Osteocyte (in vitro differentiated cells): ENCODE measurements at places on chromosomes 12 and 14.

- no peak for DNase-seq
Measured at GRCh38 chr12:102812344-102812743, 104.7 kb downstream of the PAH start.

DNA sequence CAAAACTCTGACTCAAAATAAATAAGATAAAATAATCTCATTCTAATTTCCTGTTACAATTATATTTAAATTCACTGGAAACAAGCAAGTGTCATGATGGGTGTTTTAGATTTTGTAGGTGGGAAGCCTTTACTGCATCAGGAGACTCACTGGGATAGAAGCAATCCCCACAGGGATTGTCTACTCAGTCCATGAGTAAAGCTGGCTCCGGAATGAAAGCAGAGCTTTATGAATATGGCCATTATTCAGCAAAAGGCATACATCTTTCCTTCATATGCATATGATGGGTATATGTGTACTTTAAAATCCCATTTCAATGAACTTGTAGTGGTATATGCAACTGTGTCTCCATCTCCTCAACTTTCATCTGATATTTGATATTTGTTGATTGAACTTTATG lies 25.4 kb upstream of the PPM1H start:
- DNase-seq: no peak

- no peak for DNase-seq
Measured at GRCh38 chr12:94644141-94644979, 6.0 kb downstream of the TMCC3 start.

GRCh38 chr14:92400579-92401444 lies 77.8 kb downstream of the SLC24A4 start:
- no peak for DNase-seq

GRCh38 chr14:54909817-54910558 lies 7.4 kb upstream of the GCH1 start:
- no peak for DNase-seq

- DNase-seq: no peak
Measured at GRCh38 chr12:129193263-129193871, 340.1 kb downstream of the GLT1D1 start.

DNA sequence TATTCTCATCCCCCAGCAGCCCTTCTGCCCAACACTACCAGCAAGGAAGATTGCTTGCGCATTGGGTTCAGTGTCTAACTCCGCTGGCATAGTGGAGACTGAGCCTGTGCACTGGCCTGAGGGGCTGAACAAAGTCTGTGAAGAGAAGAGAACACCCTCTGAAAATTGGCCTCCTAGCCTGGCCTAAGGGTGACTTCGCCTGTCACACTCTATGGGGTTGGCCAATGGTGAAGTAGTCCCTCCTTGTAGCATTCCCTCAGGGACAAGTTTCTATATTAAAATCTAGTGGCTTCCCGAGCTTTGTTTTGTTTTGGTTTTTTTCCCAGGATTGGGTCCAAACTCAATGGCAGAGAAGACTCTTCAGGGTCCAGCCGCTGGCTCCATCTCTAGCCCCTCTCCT lies 49.1 kb upstream of the DAAM1 start:
- no peak for DNase-seq

- DNase-seq: no peak
Measured at GRCh38 chr14:97544571-97544970, 747.4 kb downstream of the VRK1 start.

DNA sequence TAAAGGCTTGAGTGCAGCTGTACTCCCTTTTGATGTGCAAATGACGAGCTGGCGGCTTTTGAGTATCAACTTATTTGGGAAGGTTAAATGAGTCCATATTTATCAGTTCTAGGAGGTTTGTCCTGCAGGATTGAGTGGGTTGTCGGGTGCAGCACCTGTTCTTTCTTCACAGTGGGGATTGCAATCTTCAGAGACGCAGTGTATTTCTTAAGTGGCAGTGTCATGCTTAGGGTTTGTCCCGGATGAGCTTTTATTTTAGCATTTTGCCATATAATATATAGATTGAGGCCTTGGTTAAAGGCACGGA lies 1.2 kb downstream of the FUT8 start:
- no peak for DNase-seq

DNA sequence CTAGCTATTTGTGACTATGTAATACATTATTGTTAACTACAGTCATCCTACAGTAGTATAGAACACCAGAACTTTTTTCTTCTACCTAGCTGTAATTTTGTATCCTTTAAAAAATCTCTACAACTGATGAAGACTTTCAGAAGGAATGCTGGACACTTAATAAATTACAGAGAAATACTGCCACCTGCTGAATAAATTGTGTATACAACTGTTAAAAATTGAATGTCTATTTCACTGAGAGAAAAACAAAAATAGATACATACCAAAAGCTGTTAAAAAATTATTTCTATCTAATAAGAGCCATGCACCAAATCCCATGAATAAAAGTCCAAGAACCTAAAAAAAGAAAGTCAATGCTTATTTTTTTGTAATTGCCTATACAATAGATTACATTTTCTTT lies 6.6 kb downstream of the TSPAN19 start:
- no peak for DNase-seq

- no peak for DNase-seq
Measured at GRCh38 chr12:57000393-57000792, 6.0 kb downstream of the ZBTB39 start.

DNA sequence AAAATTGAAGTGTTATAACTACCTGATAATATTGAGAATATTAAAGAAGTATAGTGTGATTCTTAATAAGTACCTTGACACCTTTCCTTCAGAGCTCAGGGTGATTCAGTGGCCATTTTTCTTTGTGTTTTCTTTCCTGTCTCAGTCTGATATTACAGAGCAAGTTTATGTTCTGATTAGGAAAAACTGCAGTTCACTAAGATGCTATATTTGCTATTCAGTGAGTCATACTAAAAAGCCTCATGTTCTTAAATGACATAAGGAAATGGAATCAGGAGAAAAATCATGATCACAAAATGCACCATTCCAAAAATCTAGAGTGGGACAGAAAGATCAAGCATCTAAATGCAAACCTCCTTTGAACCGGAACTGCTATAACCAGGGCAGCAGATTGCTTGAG lies 390.6 kb upstream of the ATP2B1 start:
- no peak for DNase-seq

- no peak for DNase-seq
Measured at GRCh38 chr12:65943388-65944137, 119.3 kb downstream of the HMGA2 start.

GRCh38 chr12:3365463-3366411 lies 125.3 kb upstream of the PRMT8 start:
- no peak for DNase-seq

DNA sequence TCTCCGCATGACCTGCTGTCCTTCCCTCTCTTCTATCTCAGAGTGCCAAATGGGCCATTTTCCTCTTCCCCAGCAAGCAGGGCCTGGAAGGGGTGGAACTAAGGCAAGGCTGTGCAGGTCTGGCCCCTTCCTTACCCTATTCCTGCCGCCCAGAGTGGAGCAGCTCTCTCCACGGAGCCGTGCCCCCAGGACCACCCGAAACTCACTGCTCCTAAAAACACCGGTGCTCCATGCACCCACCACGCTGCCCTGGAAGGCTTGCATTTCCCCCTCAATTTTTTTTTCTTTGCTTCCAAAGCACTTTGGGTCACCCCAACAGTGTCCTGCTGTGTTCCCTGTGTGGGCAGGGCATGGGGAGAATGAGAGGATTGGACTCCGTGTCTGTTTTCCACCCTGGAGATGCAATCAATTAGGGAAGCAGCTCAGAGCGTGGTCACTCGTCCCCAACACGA lies 48.5 kb upstream of the MEG3 start:
- DNase-seq: no peak

DNA sequence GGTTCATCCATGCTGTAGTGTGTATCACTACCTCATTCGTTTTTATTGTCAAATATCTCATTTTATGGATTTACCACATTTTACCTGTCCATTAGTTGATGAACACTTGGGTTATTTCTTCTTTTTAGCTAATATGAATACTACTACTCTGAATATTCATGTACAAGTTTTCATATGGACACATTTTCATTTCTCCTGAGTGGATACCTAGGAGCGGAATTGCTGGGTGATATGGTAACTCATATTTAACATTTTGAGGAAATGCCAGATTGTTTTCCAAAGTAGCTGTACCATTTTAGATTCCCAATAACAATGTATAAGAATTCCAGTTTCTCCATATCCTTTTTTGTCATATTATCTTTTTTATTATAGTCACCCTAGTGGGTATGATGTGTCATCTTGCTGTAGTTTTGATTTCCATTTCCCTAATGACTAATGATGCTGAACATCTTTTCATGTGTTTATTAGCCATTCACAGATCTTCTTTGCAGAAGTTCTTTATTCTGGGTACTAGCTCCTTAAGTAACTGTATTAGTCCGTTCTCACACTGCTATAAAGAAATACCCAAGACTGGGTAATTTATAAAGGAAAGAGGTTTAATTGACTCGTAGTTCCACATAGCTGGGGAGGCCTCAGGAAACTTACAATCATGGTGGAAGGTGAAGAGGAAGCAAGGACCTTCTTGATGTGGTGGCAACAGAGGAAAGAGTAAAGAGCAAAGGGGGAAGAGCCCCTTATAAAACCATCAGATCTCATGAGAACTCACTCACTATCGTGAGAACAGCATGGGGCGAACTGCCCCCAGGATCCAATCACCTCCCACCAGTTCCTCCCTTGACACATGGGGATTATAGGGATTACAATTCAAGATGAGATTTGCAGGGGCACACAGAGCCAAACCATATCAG lies 11.9 kb downstream of the NRDE2 start:
- no peak for DNase-seq

DNA sequence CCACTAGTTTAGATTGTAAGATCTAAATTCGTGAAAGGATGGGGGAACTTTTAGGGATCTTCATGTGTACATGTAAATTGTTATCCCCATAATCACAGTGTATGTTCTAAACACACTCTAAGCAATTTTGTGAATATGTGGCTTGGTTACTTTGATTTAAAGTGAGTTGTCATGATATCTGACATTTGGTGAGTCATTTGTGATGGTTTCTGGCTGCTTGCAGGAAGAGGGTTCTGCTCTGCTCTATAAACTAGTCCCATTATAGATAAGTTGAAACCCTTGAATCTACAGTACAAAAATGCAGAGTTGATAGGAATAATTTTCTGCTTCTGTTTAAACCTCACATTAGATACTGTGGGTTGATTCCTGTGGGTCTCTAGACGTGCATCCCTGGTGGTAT lies 14.8 kb downstream of the GUCY2C start:
- DNase-seq: no peak

DNA sequence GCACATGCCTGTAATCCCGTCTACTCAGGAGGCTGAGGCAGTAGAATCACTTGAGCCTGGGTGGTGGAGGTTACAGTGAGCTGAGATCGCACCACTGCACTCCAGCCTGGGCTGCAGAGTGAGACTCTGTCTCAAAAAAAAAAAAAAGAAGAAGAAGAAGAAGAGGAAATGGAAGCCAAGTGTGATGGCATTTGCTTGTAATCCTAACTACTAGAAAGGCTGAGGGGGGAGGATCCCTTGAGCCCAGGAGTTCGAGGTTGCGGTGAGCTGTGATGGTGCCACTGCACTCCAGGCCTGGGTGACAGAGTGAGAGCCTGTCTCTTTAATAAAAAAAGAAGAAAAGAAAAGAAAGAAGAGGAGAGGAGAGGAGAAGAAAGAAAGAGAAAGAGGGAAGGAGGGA lies 52.1 kb downstream of the LGMN start:
- no peak for DNase-seq

- DNase-seq: peak; percentile 83
Measured at GRCh38 chr12:49026101-49026500, 7.5 kb upstream of the PRKAG1 start.

DNA sequence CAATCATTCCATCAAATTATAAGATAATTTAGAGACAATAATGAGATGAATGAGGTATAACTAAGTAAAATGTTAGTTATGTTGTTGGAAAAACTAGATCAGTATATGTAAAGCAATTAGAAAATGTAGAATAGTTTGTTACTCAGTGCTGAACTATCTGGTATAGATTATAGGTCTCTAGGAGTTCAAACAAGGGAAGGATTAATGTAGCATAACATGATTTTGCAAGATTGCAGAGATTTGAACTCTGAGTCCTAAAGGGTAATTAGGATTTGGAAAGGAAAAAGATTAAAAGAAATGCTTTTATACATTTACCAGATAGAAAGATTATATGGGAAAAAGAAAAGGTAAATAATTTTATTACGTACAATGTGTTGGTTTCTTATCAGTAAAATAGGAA lies 246.3 kb downstream of the KCNC2 start:
- no peak for DNase-seq

GRCh38 chr12:27024291-27024690 lies 1.9 kb downstream of the MED21 start:
- no peak for DNase-seq

DNA sequence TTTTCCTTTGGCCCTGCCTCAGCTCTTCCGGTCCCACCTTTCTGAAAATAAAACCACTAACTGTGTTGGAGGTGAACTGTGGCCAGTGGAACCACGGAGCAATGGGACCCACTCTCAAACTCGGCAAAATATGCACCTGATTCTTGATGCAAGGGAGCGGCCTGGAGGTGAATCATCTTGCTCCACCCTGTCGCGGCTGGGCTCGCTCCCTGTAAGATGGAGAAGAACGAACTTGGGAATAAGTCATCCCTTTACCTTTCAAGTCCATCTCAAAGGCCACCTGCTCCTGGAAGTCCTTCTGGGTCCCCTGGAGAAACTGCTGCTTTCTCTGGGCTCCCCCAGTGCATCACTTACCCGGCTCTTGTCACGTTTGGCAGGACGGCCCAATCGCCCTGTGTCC lies 309.9 kb downstream of the BCL11B start:
- DNase-seq: no peak

GRCh38 chr12:109580272-109580671 lies 6.7 kb downstream of the MVK start:
- no peak for DNase-seq

DNA sequence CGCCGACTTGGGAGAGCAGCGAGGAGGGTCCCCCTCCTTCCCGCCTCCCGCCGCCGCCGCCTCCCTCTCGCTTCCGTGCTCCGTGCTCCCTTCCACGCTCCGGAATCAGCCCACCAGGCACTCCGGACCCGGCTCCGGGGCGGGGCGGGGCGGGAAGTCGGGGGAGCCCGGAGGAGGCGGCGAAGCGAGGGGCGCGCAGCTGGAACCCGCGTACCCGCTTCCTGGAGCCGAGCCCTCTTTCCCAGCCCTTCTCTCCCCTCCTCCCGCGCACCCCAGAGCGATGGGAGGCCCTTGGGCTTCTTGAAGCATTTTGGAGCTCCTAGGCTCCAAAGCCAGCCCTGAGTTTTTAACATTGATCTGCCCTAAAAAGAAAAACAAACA lies at the start of gene SYNDIG1L:
TSS of gene SYNDIG1L (minus strand) at position 9 of the 381 bp plus-strand sequence. CDS start 16,466 bp downstream, outside the sequence.
- no peak for DNase-seq

- DNase-seq: no peak
Measured at GRCh38 chr12:69163681-69164362, 75.5 kb upstream of the CPSF6 start.

- DNase-seq: no peak
Measured at GRCh38 chr14:85061256-85061655, 468.7 kb upstream of the FLRT2 start.

DNA sequence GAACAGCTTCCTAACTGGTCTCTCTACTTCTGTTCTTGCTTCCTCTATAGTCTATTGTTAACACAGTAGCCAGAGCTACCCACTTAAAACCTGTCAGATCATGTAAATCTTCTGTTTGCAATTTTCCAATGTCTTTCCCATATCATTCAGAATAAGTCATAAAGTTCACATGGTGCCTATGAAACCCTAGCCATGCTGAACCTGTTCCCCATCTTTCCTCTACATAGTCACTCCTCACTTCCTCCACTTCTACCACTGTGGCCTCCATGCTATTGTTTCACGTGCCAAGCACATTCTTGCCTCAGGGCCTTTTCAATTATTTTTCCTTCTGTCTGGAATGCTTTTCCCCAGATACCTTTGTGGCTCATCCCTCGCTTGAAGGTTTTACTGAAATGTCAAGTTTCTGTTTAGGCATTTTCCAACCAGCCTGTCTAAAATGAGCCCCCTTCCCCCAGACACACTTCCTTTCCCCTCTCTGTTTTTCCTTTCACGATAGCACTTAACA lies 132.1 kb downstream of the DYRK2 start:
- no peak for DNase-seq
